ENCODE measurements at places on chromosomes 4 and X. TPM values are rescaled to one million over a fixed set of nuclear protein-coding genes. Genes with fewer than 3 reads are reported as not detected.

- no peak overlapping the region for H3K4me3 ChIP-seq
- H3K36me3 ChIP-seq: no peaks in the 10 kb centered on the region
- H3K27ac ChIP-seq: no peak overlapping the region
- H3K4me1 ChIP-seq: no peaks in the 10 kb centered on the region
- DNase-seq: no peak
These were observed 95.8 kb upstream of the TET2 start for GRCh38 chr4:105050896-105051295.

GRCh38 chrX:15167826-15168225, 102.1 kb downstream of the ASB9 start:
- no peaks in the 10 kb centered on the region for H3K36me3 ChIP-seq
- no peaks in the 10 kb centered on the region for H3K27me3 ChIP-seq
- H3K4me3 ChIP-seq: no peak overlapping the region
- no peak for DNase-seq
- no peak overlapping the region for H3K27ac ChIP-seq
- H3K4me1 ChIP-seq: no peaks in the 10 kb centered on the region

GRCh38 chrX:123713841-123714240, 19.0 kb downstream of the THOC2 start:
- H3K4me1 ChIP-seq: no peaks in the 10 kb centered on the region
- DNase-seq: no peak
- no peaks in the 10 kb centered on the region for H3K36me3 ChIP-seq

GRCh38 chr4:158824425-158825274, 55.8 kb downstream of the FNIP2 start:
- no peak overlapping the region for H3K27ac ChIP-seq
- no peak for DNase-seq
- no peak overlapping the region for H3K4me3 ChIP-seq
- H3K4me1 ChIP-seq: peaks cover 2% of the 10 kb centered on the region

DNA sequence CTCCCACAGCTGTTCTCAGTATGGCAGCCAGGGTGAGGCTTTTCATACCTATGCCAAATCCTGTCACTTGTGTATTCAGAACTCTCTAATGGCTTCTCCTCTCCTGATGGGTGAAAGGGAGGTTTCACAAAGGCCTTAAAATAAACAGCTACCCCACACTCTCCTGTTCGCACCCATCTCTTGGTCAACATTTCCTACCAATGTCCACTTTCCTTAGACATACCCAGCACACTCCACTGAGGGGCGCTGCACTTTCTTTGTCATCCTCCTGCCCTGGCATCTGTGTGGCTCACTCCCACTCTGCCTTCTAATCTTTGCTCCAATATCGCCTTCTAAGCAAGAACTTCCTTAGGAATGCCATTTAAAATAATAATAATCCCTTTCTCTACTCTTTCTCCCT, 313.3 kb downstream of the PPP3CA start:
- no peak overlapping the region for H3K27ac ChIP-seq
- no peak for DNase-seq
- H3K4me3 ChIP-seq: no peak overlapping the region
- no peaks in the 10 kb centered on the region for H3K27me3 ChIP-seq
- H3K4me1 ChIP-seq: no peaks in the 10 kb centered on the region

DNA sequence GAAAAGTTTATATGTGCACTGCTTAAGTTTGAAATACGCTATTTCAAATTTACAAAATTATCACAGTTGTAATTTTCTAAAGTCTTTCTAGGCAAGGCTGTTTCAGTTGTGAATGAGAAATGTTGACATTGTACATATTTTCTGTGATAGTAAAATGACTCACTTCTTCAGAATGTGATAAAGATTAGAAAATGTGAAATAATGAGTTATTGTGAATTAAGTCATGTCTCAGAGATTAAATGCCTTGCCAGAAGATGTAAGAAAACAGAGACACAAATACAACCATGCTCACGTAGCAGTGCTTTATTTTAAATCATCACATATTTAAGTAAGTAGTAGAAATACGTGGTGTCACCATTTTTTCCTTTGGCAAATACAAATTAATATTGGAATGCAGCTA, 768 bp downstream of the CLCN4 start:
- no peaks in the 10 kb centered on the region for H3K36me3 ChIP-seq
- peaks cover 2% of the 10 kb centered on the region for H3K4me1 ChIP-seq
- no peaks in the 10 kb centered on the region for H3K27me3 ChIP-seq
- no peak overlapping the region for H3K27ac ChIP-seq
- no peak overlapping the region for H3K4me3 ChIP-seq

DNA sequence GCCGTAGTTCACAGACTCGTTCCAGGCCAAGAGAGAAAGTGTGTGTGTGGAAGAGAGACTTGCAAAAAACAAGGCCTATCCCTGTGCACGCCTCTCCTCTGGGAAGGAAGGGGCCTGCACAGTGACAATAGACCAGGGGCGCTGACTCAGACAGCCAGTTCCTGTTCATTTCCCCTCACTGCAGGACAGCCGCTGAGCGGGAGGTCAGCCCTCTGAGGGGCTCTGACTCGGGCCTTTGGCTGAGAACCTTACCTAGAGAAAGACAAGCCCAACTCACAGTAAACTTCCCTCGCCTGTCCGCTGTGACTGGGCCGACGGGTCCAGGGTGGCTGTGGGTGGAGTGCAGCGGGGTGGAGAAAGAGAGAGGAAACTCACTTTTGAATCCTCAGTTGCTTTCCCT, 52.1 kb downstream of the RTL5 start:
- H3K4me1 ChIP-seq: no peaks in the 10 kb centered on the region
- H3K4me3 ChIP-seq: no peak overlapping the region
- no peak for DNase-seq

- H3K4me1 ChIP-seq: peaks cover 1% of the 10 kb centered on the region
These were observed 69.8 kb downstream of the GPAT3 start for GRCh38 chr4:83605744-83606172.

GRCh38 chrX:1673337-1673736, 58.5 kb downstream of the ASMT start:
- no peak for DNase-seq
- H3K4me1 ChIP-seq: no peaks in the 10 kb centered on the region
- H3K4me3 ChIP-seq: no peak overlapping the region
- H3K36me3 ChIP-seq: no peaks in the 10 kb centered on the region

DNA sequence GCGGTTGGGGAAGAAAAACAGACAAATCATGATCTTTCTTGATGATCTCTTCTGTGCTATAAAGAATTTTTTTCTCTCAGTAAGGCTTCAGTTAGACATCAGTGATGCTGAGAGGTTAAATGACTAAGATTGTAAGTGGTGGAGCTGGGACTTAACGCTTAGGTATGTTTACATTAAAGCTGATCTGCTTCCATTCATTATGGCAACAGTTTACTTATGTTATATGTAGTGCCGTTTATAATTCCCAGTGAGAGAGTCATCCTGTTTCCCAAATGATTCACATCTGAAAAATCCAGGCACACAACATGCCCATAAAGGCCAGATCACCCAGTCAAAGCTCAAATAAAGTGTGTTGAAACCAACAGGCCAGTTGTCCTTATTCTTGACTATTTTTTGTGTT, 50.1 kb downstream of the CENPVL3 start:
- H3K4me1 ChIP-seq: no peaks in the 10 kb centered on the region
- no peak overlapping the region for H3K4me3 ChIP-seq
- no peaks in the 10 kb centered on the region for H3K27me3 ChIP-seq
- DNase-seq: no peak
- H3K36me3 ChIP-seq: no peaks in the 10 kb centered on the region

The RHOXF2B gene
- not detected for total RNA-seq

The SORBS2 gene
- 26.8 TPM for total RNA-seq

The ASIC5 gene
- not detected for total RNA-seq

The MSX1 gene
- 2.2 TPM for total RNA-seq
